Thoracic aorta (tissue), 2 donors: ENCODE measurements at places on chromosomes 2 and 18.

- DNase-seq, result no peak
Measured at GRCh38 chr2:8059255-8059654, 622.6 kb upstream of the ID2 start.

DNA sequence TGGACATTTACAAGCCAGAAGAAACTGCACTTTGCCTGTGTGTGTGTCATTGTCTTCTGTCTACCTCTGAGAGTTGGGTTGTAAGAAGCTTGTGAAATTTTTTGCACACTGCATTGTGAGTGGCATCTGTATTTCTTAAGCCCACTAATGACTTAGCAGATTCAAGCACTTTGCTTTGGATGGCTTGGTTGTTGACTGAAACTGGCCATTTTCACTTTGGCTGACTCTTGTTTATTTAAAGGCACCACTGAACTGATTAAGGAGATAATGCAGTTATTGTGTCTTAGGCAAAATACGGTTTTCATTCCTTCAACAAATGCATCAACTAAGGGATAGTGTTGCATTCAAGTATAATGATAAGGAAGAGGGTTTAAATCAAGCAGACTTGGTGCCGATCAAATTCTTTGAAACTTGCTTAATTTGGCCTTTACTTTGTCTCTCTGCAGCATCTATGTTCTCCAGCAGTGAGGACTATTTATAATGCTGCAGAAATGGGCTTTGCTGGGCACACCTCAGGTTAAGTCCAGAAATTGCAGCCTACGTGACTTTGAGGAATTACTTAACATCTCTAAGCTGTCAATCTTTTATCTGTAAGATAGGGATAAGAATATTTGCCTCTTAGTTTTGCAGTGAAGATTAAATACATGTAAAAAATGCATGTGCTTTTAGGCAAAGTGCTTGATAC, 142.0 kb downstream of the CCDC85A start:
- no peak for DNase-seq

- no peak for DNase-seq
Measured at GRCh38 chr18:61203151-61203550, 130.1 kb upstream of the CDH20 start.

DNA sequence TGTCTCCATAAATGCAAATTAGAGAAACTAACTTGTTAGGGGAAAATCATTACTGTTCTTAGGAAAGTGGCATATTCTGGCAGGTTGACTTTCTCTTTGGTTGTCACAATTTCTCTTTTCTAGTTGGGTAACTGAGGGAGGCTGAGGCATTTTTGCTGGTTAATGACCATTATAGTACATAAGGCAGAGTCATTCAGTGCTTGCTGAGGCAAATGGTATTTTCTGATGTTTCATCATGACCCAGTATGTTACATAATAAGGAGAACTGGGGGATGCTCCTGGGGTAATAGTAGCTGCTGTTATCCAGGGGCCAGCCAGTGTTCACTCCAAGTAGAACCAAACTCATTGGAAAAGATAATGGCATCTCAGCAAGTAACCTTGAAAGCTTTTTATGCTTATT, 62.3 kb downstream of the ITGA6 start:
- DNase-seq, result no peak

GRCh38 chr18:40911582-40912254, 1043.3 kb upstream of the PIK3C3 start:
- no peak for DNase-seq

DNA sequence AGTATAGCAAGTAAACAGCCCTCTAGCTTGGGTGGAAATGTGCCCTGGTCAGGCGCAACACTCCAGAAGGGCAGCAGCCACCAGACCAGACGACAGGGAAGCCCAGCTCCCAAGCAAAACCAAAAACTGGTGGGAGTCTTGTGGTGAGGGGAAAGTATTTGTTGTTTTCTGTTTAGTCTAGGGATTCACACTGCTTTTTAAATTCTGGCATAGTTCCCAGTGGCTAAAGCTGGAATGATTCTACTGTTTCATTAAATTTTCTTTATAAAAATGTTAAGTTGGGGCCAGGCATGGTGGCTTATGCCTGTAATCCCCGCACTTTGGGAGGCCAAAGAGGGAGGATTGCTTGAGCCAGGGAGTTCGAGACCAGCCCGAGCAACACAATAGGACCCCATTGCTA, 38.5 kb downstream of the MERTK start:
- DNase-seq, result no peak

DNA sequence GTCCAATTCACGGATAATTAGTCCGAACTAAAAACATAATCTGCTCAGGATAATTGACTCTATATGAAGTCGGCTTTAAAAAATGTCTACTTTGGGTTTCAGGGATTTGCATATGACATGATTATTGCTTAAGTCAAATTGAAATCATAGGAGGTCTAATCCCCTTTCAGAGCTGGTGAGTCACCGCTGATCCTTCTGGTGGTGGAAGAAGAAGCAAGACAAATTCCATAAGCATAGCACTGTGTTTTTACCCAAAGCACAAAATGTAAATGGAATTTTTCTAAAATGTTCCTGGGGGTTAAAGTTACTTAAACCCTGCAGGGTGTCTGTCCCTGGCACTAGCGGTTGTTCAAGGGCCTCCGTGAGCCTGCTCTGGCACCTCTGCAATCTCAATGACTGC, 460.2 kb downstream of the LRATD1 start:
- DNase-seq, result no peak

- DNase-seq, result no peak
Measured at GRCh38 chr18:7457262-7457661, 109.9 kb upstream of the PTPRM start.

DNA sequence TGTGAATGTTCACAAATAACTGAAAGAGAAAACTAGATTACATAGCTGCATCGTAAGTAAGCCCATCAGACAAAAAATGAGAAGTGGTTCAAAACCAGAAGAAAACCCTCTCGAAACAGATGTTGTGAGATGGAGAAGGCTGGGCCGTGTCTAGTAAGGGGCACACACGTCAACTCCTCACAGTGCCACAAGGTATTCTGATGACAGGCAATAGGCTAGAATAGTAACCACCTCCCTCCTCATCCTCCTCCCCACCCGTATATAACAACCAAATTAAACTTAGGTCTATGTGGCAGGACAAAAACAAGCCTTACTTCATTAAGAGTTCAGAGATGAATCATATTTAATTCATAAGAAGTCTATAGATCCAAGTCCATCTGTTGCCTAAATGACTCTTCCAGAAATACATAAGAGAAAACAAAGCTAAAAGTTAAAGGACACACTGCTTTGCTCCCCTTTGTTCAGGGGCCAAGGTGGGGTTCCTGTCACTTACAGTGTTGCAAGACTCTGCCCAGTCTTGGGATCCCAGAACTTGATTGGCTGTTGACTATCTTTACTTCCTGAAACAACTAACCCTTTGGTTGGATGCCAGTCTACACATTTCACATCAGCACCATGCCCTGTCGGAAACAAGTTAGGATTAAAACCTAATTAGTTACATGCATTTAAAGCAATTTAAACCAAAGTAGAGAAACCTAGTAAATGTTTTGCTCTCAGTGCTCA, 25.0 kb downstream of the SFT2D3 start:
- DNase-seq, result no peak

- no peak for DNase-seq
Measured at GRCh38 chr2:152657043-152657442, 60.2 kb downstream of the PRPF40A start.

DNA sequence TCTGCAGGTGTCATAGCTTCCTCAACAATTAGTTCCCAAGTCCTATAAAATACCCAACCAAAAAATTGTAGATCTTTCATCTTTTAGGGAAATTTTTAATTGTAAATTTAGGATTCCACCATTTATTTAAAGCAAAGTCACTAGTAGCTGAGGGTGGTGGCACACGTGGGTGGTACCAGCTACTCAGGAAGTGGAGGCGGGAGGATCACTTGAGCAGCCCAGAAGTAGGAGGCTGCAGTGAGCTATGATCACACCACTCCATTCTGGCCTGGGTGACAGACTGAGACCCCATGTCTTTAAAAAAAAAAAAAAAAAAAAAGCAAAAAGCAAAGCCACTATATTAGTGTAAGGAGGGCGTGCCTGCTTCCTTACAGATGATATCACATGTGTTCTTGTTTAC, 60.3 kb upstream of the GREB1L start:
- DNase-seq, result no peak

GRCh38 chr2:216887138-216887537, 27.3 kb upstream of the TNP1 start:
- no peak for DNase-seq

DNA sequence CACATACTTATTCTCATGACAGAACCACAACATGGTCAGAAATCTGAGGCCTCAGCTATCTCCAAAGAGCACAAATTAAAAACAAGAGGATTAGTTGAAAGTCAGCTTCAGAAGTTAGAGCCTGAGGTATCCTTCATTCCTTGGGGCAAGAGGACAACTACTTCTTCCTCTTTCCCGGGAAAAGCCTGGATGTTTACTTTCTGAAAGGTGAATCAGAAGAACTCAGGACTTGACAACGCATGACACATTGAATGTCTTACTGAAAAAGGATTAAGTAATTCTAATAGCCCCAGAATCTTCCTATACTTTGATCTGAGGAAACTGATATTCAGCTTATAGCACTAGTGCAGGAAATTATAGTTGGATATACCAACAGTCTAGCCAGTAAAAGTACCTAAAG, 573.2 kb downstream of the METTL4 start:
- DNase-seq, result no peak

- DNase-seq, result no peak
Measured at GRCh38 chr2:2232167-2232566, 98.9 kb downstream of the MYT1L start.

GRCh38 chr2:222769941-222770340, 90.9 kb upstream of the ACSL3 start:
- no peak for DNase-seq

DNA sequence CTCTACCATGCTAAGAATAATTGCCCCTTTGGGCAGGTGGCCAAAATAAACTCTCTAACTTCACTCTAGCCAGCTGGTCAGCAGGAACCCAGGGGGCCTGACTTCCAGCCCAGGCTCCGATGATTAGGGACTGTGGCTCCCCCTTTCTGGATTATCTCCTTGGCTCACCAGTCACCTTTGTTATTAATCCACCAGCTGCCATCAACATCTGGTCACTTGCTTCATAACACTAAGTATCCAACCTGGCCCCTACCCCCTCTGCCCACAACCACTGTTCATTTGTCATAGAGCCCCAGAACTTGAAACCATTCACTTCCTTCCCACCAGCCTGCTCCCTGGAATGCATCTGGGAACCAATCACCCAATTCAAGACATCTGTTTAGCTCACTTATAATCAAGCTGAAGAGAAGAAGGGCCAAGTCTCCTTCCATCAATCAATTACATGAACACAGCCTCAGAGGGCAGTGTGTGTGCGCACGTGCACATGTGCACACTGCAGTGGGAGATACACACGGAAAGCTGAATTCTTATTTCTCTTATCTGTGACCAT, 215.1 kb downstream of the ALK start:
- DNase-seq, result no peak

- DNase-seq, result peak; percentile 8
Measured at GRCh38 chr2:128562471-128563347, 244.0 kb upstream of the HS6ST1 start.

DNA sequence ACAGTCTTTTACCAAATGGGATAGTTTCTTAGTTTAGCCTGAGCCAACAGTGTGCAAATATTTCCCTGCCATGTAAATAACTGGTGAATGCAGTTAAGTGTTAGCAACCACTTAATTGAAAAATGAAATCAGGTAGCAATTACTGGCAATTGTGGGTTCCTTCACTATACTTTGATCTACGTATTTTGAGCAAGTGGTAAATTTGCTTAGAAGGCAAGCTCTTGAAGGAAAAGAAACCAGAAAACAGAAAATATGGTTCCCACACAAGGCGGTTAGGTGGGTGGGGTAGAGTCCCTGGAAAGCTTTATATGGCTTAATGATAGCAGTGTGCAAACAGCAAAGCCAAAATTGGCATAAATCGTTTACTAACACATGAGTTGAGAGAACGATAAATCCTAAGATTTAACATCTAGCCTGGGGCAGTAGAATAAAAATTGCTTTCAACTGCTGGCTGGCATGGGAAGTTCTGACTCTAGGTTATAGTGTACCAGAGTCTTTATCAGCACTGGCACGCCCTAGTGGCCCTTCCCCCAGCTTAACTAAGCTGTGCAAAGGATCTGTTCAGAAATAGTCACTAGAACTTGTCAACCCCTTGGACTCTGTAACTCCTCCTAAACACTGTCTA, 17.0 kb downstream of the SLC9A2 start:
- DNase-seq, result no peak

GRCh38 chr18:3180325-3180724, 39.4 kb downstream of the MYOM1 start:
- DNase-seq, result no peak

- no peak for DNase-seq
Measured at GRCh38 chr2:100954044-100954420, 48.1 kb upstream of the RPL31 start.

DNA sequence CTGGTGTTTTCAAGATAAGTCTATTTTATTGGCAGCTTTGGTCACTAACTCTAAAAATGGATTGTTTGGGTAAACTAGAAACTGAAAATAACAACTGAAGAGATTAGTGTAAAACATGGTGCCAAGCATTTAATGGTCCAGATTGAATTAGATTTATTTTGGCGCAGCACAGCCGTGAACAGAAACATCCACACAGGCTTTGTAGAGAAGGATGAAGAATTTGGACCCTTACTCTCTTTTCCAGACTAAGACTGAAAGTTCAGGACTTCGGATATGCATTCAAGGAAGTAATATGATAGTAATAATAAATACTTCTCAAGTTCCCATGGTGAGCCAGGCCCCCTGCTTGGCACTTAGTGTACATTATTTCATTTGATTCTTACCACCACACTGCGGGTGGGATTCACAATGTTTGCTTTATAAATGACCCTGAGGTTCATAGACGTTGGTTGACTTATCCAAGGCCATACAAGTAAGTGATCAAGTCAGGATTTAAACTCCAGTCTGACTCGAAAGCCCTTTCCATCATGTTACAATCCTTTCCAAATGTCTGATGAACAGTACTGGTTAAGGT, 54.2 kb upstream of the ITGB6 start:
- DNase-seq, result no peak

GRCh38 chr2:143087033-143087432, 42.2 kb upstream of the ARHGAP15 start:
- no peak for DNase-seq

- no peak for DNase-seq
Measured at GRCh38 chr2:819601-820000, 131.0 kb upstream of the SNTG2 start.

DNA sequence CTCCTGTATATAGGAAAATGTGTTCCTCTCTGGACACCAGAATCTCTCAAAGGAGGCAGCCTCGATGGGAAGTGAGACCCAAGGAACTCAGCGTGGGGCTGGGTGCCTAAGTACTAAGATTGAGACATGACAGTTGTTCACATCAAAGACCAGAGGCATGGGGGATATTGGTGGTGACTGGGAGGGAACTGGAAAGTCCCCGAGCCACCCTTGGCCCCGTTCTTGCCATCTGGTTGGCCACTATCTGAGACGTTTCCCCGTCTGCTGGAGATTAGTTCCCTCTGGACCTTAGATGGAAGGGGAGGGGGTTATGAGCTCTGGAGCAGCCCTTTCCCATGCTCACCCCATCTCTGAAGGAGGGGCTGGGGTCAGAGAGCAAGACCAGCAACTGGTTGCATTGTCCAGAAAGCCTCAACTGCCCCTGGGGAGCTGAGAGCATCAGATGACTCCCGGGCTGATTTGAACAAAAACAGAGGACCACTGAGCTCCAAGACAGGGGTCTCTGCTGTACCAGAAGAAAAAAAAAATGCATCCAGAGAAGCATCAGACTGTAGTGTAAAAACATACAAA, 11.8 kb downstream of the FBLN7 start:
- DNase-seq, result no peak
